ENCODE measurements at places on chromosomes 6 and 20.

GRCh38 chr6:43074847-43075669 is 1.1 kb upstream of the PTK7 start:
- DNase-seq: no peak

GRCh38 chr20:58361481-58362205 is 27.4 kb upstream of the VAPB start:
- no peak for DNase-seq

GRCh38 chr6:129686941-129687627 is 22.9 kb downstream of the ARHGAP18 start:
- DNase-seq: peak; percentile 39

DNA sequence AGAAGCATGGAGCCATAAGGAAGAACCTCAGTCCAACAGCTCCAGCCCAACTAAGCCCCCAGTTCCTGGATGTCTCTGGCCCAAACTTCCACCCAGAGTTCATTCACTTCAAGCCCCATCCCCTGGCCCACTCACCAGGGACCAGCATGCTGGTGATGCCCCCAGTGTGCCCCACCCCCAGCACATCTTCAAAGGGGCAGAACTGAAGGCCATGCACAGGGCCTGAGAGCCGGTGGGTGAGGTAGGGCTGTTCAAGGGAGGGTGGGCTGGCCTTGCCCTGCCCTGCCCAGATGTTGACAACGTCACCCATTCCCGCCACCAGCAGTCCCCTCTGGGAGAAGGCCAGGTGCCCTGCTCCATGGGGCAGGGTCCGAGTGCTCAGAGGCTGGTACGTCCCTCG is 3.6 kb downstream of the B3GALT4 start:
- DNase-seq: no peak

- no peak for DNase-seq
Measured at GRCh38 chr6:111799576-111800258, 73.5 kb downstream of the FYN start.

DNA sequence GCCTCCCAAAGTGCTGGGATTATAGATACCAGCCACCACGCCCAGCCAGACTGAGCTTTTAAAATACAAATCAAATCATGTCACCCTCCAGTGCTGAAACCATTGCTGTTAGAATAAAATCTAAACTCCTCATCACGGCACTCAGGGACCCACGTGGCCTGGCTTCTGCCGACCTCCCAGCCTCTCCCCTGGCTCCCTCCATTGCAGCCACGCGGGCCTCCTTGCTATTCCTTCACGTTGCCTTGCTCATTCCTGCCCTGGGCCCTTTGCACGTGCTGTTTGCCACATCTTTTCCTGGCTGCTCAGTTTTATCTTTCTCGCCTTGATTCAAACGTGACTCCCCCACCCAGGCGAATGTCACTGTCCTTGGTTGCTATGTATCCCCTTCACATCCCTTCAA is 244.6 kb downstream of the PREX1 start:
- no peak for DNase-seq

- DNase-seq: no peak
Measured at GRCh38 chr20:37381621-37382471, 35.9 kb downstream of the SRC start.

DNA sequence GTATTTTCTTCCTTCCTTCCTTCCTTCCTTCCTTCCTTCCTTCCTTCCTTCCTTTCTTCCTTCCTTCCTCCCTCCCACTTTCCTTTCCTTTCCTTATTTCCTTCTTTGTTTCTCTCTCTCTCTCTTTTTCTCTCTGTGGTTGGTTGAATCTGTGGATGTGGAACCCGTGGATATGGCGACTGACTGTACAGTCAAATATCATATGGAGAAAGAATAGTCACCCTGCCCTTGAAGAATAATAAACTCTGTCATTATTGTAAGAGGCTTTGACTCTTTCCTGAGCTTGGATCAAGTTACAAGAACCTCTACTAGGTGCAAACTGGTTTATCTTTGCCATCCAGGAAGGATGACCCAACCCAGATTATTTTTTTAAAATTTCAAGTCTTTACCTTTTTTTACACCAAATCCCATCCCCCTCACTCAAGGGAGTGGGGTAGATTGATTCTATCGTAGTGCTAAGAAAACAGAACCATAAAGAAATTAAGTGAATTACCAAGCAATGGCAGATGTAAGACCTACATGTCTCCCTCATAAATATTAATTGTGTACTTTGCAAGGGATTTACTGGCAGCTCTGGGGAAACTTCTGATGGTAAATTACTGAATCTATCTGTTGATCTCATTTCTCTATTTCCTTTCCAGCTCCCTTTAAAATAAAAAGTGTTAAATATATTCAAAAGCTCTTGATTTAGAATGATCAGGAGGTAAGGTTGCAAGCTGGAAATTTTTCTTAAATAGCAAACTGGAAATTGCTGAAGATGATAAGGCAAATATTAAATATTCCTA is 667.5 kb downstream of the UTRN start:
- DNase-seq: no peak

DNA sequence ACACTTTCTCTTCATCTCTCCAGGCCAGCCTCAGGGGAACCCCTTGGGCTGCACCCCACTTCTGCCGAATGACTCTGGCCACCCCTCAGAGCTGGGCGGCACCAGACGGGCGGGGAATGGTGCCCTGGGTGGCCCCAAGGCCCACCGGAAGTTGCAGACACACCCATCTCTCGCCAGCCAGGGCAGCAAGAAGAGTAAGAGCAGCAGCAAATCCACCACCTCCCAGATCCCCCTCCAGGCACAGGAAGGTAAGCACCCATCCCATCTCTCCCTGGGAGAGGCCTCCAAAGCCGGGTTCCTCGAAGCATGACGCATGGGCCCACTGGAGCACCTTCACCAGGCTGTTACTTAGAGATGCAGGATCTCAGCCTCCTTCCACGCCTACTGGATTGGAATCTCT is 11.3 kb downstream of the MDFI start:
- no peak for DNase-seq

- no peak for DNase-seq
Measured at GRCh38 chr6:154298297-154298696, 58.3 kb downstream of the IPCEF1 start.

DNA sequence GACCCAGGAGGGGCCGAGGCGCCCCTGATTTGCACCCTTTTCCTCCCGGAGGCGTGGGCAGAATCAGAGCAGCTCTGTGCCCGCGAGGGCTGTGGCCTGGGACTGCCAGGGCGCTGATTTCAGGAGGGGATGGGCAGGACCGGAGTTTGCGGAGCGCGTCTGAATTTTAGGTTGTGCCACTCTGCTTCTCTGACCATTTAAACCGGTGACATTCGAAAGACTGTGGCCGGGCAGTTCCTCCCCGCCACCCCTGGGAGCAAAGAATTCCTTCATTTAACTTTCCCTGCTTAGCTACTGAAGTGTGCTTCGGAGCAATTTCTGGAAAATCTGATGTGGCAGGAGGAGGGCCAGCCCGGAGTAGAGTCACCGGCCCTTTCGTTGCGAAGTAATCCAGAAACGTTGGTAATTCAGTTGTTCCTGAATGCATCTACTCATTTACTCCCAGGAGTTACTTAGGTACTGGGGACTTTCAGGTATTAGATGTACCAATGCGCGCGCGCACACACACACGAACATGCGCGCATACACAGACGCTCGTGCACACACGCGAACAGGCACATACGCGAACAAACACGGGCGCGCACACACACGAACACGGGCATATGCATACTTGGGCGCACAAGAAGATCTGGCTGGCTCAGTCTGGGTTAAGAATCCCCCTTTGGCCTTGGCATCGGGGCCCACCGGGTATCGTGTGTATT is 568 bp downstream of the CCDC170 start:
- no peak for DNase-seq

- no peak for DNase-seq
Measured at GRCh38 chr20:35062478-35062877, 30.1 kb downstream of the TRPC4AP start.

- DNase-seq: no peak
Measured at GRCh38 chr20:35901678-35902544, 52.4 kb downstream of the SCAND1 start.

- DNase-seq: no peak
Measured at GRCh38 chr6:137349856-137350830, 131.0 kb upstream of the IFNGR1 start.

- no peak for DNase-seq
Measured at GRCh38 chr6:138662471-138662870, 111.1 kb upstream of the CCDC28A start.

DNA sequence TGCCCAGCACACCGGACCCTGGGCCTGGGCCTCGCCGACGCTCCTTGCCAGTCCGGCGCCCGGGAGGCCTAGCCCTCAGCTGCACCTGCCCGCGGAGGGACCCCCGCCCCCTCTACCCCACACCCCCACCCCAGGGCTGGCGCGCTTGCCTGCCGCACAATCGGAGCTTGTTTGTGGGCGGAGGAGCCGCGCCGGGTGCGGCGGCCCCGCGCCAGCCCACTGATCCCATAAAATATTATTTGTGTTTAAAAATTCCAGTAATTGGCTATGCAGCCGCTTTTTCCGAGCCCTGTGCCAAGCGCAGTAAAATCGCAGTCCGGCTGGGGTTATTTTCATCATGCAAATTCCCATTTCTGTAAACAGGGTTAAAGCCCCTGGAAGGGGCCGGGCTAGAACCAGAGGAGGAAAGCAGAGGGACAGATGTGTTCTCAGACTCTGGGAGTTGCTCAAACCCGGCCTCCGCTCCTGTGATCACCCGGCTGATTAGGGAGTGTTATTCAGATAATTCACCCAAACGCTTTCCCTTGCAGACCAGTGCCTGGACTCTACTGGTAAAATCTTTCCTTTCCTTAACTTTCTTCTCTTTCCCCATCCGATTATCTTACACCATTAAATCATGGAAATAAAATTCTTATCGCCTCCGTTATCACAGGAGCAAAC is 93.1 kb downstream of the NCR2 start:
- no peak for DNase-seq

- no peak for DNase-seq
Measured at GRCh38 chr6:4489538-4489937, 286.7 kb upstream of the CDYL start.

DNA sequence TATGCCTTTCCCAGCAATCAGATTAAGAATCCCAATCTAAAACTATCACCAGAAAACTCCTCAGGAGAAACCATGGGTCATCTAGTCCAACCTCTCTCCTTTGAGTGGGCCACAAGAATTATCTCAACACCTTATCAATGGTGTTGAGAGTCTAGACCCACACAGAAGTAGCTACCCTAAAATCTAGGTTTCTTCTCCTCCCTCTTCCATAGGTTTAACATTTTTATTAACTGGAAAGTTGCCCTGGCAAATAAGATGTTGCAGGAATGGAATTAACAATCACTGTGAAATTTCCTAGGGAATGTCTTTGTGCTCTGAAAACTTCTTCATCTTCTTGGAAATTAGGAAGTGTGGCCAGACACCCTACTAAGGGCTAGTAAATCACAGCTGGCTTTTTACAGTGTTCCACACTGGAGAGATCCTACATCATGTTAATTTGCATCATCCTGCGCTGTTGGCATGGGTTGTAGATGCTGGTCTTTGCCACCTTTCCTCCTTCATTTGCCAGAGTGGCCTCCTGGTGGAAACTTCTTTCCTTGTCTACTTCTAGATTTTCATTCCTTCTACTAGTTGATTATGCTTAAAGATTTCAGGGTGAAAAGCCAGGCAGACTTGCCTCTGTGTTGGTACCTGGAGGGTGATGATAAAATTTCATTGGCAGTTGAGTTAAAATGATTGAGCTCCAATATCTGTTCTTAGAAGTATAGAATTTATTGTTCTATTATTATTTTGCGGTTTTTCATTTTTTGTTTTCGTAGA is 2.7 kb downstream of the TNFAIP3 start:
- DNase-seq: no peak

DNA sequence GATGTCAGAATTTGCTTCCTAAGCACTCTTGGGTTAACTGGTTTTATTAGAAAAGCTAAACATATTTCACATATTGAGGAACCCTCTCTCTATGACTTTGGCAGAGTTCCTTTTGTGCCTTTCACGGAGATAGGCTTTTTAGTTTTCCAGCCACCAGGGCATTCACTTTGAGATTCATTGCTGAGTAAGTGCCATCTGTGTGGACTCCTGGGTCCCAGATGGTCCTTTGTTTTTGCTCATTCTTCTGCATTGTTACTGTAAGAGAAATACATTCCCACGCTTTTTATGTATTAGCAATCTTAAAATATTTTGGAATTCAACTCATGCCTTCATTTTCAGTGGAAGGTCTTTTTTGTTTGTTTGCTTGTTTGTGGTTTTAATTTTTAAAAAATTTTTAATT is 76.3 kb upstream of the PHACTR2 start:
- no peak for DNase-seq

DNA sequence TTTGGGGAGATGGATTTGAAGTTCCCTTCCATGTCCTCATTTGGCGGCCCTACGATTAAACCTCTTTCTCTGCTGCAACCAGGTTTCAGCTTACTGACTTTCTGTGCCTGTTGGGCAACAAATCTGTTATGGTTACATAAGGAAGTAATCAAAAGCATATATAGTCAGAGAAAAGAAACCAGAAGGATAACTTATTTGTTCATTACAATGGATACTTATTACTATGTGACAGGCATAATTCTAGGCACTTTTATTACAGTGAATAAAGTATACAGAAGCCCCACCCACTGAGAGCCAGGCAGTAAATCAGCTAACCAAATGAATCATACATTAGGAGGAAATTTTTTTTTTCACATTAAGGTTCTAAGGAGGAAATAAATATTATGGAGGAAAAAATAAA is 9.6 kb upstream of the TRIM31 start:
- DNase-seq: no peak

GRCh38 chr20:32962053-32962452 is 42.2 kb downstream of the SUN5 start:
- DNase-seq: no peak

- no peak for DNase-seq
Measured at GRCh38 chr20:46717818-46718541, 8.5 kb downstream of the SLC2A10 start.

GRCh38 chr20:47784599-47785310 is 526 bp downstream of the SULF2 start:
- DNase-seq: no peak

DNA sequence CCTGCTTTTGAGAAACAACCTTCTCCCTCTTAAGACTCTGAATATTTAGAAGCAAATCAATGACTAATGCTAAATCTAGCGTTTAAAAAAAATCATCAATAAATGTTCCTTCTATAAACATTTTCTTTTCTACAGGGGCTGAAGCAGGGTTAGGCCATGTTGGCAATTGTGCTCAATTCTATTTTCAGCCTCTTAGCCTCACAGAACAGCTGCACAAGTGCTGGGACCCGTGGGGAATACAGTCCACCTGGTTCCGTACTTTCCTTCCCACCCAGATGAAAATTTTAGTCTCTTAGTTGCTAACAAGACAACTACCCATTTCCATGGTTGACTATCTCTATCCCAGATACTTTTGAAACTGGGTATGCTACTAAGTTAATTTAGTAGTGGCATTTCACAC is 138.6 kb downstream of the RPS12 start:
- no peak for DNase-seq

Measured in effector memory CD4-positive, alpha-beta T cell (primary cell).